ENCODE measurements at places on chromosomes 3 and 15.

GRCh38 chr3:22922317-22922716, 280.8 kb upstream of the UBE2E2 start:
- no peak for DNase-seq

- no peak for DNase-seq
Measured at GRCh38 chr15:40192942-40193341, 32.1 kb downstream of the BUB1B start.

GRCh38 chr15:72781631-72782030, 1.9 kb downstream of the ADPGK start:
- no peak for DNase-seq

GRCh38 chr3:36992806-36993325, at the start of gene EPM2AIP1:
TSS of gene EPM2AIP1 (minus strand) at chr3:36993131. CDS start at chr3:36993077, 54 bp downstream.
- no peak for DNase-seq

DNA sequence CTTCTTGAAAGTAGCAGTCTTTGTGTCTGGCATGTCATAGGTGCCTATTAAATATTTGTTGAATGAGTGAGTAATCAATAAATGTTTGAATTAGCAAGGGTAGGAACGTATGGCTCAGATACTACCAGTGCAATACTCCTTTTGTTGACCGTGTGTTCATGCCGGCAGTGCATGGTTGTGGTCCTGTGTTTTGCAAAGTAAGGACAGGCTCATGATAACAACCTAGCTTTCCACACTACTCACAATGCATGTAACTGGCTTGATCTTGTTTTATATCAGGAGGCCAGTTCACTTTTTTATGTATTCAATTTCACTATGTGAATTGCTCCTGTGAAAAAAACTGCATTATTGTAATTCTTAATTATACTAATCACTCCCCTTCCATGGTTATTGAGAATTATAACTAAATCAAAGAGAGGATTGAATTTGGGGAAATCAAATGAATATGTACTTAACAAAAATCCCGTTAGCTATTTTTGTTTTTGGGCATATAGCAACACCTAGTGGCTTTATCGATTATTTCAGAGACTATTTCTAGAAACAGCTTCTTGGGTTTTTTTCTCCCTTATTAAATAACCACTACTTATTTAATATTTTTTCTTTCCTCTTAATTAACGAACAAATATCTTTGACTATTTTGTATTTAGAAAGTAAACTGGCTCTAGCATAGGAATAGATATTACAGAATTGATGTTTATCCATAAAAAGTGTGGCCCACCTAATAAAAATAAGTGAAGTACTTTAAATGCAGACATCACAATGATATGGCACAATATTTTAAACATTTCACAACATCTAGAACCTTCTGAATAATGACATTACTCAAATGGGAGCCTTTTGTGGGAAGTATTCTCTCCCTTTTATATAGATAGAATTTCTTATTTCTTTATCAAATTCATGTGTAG, 218.5 kb downstream of the BBX start:
- no peak for DNase-seq

GRCh38 chr3:182565916-182566796, 227.1 kb upstream of the ATP11B start:
- DNase-seq: no peak

GRCh38 chr3:13280811-13281506, 139.2 kb downstream of the NUP210 start:
- DNase-seq: no peak

DNA sequence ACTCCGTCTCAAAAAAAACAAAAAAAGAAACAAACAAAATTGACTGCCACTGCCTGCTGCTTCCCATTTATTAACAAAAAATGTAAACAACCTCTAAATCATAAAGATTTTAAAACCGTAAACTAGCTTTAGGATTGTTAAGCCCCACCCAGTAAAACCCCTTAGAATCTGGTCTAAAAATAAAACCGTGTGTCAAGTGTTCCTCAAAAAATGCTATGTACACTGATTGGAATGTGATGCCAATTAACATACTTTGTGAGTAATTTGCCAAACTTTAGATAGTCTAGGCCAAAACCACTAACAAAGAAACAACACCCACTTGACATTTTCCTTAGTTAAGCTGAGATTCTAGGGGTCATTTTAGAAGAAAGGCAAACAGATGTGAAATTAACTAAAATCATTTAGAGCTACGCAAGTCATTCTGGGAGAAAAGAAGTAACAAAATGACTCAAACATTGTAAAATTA, 5.3 kb downstream of the RAF1 start:
- no peak for DNase-seq

DNA sequence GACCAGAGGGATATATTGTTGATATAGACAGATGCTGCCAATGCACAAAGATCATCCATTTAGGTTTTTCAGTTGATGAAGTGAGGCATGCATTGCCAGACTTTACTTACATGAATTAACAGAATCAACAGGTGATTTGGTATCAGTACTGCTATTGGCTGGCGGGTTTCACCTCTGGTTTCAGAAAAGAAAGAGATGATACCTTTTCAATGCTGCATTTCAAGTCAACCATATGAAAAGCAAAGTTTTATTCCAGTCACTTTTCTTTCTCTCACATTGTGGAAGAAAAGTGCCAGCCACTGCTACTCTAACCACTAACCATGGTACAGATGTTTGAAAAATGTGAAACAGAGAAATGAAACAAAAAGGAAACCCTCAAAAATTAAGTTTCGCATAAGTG, 289.1 kb downstream of the TIGIT start:
- no peak for DNase-seq

- DNase-seq: no peak
Measured at GRCh38 chr3:156132313-156132712, 11.9 kb downstream of the KCNAB1 start.

- DNase-seq: peak; percentile 28
Measured at GRCh38 chr15:34318277-34319079, 19.1 kb downstream of the SLC12A6 start.

DNA sequence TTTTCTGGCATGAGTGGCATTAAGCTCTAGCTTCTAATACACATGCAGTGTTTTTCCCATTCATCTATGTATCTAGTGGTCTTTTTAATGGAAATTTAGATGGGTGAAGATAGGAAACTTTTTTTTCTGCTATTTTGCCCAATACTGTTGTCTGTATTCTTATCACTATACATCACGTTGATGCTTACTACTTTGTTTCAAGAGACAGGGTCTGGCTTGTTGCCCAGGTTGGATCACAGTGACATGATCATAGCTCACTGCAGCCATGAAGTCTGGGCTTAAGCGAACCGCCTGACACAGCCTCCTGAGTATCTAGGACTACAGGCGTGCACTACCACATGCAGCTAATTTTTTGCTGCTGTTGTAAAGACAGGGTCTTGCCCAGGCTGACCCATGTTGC, 84.6 kb downstream of the PEAK1 start:
- DNase-seq: no peak

GRCh38 chr3:53592862-53593261, 98.5 kb downstream of the CACNA1D start:
- no peak for DNase-seq

GRCh38 chr3:131775650-131776049, 259.2 kb downstream of the CPNE4 start:
- no peak for DNase-seq

DNA sequence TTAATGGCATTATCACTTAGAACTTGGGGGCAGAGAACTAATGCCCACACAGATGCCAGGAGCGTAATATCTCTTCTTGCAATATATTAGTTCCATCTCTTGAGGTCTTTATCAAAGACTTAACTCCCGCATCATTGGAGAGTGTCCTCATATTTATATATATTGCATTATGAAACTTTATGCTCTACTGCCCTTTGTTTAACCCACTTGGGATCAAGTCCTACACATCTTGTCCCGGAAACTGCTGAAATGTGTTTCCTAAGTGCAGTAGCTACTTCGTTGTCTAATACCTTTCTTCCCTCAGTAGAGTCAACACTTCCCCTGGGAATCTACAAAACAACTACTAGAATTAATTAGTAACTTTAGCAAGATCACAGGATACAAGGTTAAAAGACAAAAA, 1029.2 kb downstream of the OTOL1 start:
- DNase-seq: no peak

DNA sequence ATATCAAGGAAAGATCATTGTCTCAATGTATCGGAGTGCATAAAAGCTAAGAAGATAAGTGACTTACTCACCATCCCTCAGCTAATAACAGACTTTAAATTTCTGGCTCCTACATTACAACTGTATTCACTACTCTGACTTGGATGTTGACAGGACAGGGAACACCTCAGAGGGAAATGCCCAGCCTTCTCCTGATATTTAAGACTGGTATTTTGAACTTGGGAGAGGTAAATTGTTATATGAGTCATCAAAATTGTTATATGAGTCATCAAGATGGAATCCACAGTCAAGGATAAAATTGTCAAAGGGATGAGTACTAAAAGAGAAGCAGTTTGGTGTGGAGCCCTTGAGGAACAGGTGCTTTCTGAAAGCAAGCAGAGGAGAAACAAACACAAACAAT, 961.4 kb downstream of the VGLL3 start:
- DNase-seq: no peak

GRCh38 chr15:32861174-32861573, 143.4 kb downstream of the GREM1 start:
- no peak for DNase-seq

DNA sequence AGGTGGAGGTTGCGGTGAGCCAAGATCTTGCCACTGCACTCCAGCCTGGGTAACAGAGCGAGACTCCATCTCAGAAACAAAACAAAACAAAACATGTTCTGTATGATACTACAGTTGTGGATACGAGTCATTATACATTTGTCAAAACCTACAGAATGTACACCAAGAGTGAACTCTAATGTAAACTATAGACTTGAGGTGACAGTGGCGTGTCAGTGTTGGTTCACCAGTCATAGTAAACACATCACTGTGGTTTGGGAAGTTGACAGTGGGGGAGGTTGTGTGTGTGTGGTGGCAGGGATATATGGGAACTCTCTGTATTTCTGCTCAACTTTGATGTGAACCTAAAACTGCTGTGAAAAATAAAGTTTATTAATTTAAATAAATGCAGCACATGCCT, 33.0 kb upstream of the GNB5 start:
- DNase-seq: no peak

DNA sequence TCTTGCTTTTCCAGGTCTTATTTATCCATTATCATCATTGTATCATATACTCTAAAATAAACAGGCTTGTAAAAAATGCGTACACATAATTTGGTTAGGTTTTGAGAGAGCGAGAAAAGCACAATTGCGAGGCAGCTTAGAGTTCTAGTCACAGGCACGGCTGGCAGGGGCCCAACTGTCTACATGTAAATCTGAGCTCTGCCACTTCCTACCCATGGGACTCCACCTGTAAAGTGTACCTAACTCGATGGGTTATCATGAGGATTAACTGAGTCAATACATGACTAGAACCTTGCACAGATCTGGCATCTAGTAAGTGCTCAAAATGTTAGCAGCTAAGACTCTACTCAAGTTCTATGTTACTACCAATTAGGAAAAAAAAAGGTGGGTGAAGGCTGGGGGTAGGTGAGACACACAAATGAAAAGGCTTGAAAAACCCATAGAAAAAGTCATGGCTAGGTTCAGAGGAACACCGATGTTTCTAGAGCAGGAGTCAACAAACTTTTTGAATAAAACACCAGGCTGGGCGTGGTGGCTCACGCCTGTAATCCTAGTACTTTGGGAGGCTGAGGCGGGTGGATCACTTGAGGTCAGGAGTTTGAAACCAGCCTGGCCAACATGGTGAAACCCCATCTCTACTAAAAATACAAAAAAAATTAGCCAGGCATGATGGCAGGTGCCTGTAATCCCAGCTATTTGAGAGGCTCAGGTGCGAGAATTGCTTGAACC, 36.2 kb downstream of the GLB1 start:
- DNase-seq: no peak

GRCh38 chr3:167166594-167167253, 213.4 kb downstream of the ZBBX start:
- DNase-seq: no peak

DNA sequence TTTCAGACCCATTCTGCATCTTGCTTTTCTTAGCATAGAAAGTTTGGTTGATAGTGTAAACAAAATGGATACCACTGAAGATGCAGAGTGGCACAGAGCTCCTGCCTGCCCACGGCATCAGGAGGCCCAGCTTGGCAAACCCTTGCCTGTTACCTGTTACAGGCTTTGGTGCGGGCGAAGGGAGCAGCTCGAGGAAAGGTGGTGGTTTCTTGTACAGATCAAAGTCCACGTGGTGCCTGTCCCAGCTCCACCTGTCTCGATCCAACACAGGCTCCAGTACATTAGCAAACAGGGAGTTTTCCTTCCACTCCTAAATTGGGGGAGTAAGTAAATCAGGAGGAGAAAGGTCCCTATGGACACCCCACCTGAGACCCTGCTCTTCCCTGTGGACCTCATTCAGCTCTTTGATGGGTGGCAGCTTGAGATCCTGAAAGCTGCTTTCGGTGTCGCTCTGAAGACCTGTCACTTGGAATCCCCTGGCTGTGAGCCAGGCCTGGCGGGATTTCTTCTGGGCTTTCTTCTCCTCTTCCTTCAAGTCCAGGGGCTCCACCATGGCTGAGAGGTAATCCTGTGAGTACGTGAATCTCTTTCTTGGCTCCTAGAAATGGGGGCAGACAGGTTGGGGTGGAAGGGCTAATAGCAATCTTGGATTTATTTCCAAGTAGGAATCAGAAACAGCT, 35.7 kb downstream of the ACAD9 start:
- no peak for DNase-seq

DNA sequence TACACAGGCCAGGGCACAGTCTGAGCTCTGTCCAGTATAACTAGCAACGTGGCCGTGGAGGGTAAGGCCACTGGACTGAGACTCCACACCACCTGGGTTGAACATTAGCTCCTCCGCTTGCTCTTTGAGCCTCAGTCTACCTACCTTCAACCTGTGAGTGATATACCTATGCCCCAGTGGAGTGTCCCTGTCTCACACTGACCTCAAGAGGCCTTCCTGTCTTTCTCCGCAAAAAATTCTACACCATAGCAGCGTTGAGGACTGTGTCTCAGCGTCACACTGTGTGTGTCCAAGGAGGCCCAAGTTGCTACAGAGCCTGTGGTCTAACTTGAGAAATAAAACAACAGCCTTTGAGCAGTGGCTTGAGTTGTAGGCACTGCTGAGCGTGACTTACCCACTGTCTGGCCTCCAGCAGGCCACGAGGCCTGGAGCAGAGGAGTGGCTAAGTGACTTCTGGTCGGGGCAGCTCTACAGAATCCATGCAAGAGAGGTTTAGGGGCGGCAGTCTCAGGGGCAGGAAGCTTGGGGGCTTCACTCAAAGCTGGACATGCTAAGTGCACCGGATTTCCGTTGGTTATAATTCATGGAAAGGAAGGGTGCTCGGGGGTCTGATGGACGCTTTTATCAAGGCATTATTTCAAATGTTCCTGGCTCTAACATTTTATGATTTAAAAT, 2.0 kb upstream of the MGLL start:
- no peak for DNase-seq
